ENCODE measurements at places on chromosomes 2 and 18. TPM values are rescaled to one million over a fixed set of nuclear protein-coding genes. Genes with fewer than 3 reads are reported as not detected.
A peak's percentile ranks its signal among the peaks of the same experiment; 100 is the strongest.

The EFEMP1 gene
- total RNA-seq, result 4,716 TPM

DNA sequence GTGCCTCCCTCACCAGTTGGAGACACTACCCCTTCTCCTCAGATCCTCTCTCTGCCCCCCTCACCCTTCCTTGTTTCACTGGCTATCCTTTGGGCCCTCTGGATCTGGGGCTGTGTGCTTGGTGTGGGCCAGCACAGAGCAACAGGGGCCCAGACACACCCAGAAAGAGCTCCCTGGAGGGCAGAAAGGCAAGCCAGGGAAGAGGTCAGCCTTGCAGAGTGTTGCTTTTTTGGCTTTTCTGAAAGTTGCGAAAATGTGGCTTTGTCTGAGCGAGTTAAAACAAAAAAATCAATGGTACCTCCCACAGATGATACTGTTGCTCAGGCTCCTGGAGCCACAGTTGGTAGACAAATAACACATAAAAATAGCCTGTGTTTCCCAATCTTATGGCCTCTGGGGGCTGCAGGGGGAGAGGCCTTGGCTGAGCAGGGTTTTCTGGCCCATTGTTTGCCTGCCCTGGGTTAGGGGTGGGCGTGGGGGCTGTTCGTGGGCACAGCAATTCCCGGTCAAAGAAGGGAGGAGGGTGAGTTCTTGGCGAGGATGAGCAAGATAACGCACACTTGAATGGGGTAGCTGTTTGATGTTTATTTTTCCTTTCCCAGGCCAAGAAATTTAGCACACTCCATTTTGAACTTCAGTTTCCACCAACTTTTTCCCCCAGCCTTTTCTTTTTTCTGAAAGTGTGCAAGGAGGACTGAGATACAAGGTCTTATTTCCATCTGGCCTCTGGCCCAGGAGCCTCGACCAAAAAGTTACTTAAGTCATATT lies 167.0 kb upstream of the HAAO start:
- no peak for DNase-seq

The CPLX4 gene
- not detected for total RNA-seq

- no peak for DNase-seq
Measured at GRCh38 chr2:171431677-171432167, 2.1 kb downstream of the METTL8 start.

- no peak for DNase-seq
Measured at GRCh38 chr18:61887838-61888237, 5.0 kb downstream of the RNF152 start.

DNA sequence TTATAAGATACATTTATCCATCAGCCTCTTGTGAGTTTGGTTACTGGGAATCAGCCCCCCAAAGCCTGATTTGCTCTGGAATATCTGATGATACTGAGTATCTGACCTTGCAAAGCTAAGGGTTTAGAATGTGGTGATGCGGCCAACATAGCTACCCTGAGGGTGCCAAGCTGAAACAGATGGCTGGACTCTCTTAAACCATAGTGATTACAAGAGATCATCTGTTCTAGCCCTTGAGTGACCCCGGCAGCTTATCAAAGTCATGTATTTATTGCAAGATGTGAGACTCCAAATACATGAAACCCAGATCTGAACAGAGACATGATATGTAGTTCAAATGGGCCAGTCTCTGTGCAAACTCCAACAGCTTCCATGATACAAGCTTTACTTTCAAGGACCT lies 78.2 kb upstream of the CABLES1 start:
- no peak for DNase-seq

- peak; percentile 60 for DNase-seq
Measured at GRCh38 chr2:161131074-161131680, 29.1 kb upstream of the TANK start.

DNA sequence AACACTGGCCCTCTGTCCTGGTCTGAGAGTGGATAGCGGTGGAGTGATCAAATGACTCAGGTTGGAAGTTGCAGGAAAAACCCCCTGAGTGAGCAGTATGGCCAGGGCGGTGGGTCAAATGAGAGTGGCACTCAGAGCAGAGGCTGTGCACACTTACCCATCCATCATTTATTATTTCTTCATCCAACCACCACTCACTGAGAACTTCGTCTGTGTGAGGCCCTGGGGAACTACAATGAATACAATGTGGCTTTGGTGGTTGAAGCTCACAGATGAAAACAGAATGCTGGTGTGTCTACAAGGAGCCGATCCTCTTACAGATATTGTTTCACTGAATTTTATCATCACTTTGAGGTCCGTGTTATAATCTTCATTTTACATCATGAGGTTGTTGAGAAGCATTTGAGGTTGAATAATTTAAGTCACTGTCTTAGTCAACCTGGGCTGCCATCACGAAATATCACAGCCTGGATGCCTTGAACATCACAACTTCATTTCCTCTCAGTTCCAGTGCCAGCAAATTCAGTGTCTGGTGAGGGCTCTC lies 73.4 kb upstream of the ID2 start:
- DNase-seq, result no peak

GRCh38 chr2:102410952-102411351 lies 12.0 kb upstream of the IL18RAP start:
- DNase-seq, result no peak

DNA sequence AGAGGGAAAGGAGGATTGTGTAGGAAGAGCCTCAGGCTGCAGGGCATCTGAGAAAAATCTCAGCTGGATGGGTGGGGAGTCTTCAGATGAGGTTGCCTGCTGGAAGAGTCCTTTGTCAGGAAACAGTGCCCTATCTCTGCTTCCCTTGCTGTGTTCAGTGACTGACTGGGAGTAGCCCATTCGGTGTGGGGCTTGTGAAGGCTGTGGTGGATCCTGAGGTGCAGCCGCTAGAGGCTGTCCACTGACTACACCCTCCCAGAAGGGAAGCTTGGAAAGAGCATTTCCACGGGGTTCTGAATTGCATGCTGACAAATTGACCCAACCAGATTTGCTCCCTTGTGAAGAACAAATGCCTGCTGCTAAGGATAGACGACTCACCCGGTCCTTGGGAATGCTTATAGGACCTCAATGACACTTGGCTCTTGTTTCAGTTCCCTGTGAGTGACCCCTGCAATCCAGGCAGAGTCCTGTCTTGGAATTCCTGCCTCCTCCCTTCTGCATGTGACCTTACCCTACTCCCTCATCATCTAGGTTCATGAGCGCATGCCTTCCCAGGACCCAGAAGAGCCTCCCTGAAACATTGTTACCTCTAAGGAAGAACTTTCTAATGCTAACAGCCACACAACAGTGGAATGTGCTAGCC lies 109.7 kb upstream of the FAM136A start:
- DNase-seq, result no peak

DNA sequence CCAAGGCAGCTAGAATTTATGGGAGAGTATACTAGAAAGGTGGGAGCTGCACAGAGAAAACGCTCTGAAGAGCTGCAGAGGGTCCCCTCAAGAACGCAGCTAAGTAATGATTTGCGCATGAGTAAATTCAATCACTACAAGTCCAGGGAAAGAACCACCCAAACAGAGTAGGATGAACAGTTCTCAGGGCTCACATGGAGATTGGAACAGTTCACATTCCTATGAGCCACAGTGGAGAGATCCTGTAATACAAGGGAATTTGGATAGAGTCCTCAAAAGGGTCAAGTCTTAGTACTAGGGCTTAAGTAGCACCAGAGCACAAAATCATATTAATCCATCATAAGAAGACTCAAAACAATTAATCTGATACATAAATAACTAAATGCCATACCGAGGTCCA lies 12.7 kb downstream of the OLA1 start:
- DNase-seq, result no peak

The ERBB4 gene
- under 0.01 TPM for total RNA-seq

DNA sequence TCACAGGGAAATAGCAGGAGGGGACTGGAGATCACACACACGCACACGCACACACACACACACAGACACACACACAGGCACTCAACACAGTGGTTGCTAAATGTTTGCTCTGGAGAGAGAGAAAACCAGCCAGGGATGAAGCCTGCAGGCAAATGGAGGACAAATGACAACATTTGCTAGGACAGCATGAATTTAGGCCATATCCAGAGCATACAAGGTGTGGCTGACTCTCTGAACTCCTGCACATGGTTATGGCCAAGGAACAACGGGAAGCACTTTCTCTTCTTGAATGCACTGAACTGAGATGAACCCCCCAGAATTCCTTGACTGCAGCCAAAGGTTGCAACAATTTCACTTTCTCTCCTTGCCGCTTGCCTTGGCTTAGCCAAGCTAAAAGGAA lies 230.0 kb upstream of the RASGRP3 start:
- no peak for DNase-seq

DNA sequence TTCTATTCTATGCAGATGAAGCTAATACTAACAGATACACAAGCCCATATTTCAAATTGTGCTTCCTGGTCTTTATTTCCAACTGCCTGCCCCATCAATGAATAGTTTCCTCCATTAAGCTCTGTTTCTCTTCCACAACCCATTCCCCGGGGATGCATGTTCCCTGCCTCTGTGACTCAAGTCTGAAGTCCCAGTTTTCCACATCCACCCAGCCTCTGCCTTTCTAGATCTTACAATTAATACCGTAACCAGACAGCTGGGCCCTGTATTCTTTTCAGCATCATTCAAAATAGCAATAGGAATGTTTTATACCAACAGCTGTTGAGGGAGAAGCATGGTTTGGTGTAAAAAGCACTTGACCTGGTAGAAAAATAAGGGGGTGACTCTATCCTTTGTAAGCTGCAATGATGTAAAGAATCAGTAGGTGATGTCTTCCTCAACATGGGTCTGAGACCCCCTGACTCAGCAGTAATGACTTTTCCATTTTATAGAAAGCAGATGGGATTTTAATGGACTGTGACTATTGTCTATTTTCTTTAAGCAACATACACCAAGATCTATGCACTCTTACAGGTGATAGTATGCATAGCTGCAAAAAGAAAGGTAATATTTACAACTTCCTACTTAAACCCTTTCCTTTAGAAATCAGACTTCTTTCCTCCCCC lies 46.1 kb upstream of the DAPL1 start:
- DNase-seq, result no peak

- no peak for DNase-seq
Measured at GRCh38 chr2:81171447-81171846, 866.9 kb upstream of the LRRTM1 start.

GRCh38 chr2:190328573-190329147 lies 9.0 kb upstream of the HIBCH start:
- peak; percentile 43 for DNase-seq

The OTX1 gene
- under 0.01 TPM for total RNA-seq

DNA sequence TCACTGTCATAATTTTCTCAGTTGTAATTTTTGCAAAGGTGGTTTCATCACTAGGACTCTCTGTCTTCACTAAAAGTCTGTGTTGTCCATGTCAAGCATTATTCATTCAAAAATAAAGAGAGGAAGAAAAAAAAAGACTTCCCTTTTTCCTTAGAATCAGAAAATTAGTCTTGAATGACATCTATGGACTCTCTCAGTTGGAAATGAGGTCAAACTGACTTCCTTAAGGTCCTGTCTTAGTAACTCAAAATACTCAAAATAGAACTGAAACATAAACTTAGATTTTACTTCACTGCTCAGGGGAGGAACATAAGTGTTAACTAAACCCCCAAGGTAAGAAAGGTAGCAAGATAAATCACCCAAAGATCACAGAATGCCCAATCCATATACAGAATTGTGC lies 2.2 kb upstream of the ZNF407 start:
- no peak for DNase-seq
